Mesothelial cell of epicardium (in vitro differentiated cells): ENCODE measurements at places on chromosomes 7 and 10.

GRCh38 chr7:26070290-26070689 lies 81.7 kb upstream of the NFE2L3 start:
- no peak for DNase-seq

DNA sequence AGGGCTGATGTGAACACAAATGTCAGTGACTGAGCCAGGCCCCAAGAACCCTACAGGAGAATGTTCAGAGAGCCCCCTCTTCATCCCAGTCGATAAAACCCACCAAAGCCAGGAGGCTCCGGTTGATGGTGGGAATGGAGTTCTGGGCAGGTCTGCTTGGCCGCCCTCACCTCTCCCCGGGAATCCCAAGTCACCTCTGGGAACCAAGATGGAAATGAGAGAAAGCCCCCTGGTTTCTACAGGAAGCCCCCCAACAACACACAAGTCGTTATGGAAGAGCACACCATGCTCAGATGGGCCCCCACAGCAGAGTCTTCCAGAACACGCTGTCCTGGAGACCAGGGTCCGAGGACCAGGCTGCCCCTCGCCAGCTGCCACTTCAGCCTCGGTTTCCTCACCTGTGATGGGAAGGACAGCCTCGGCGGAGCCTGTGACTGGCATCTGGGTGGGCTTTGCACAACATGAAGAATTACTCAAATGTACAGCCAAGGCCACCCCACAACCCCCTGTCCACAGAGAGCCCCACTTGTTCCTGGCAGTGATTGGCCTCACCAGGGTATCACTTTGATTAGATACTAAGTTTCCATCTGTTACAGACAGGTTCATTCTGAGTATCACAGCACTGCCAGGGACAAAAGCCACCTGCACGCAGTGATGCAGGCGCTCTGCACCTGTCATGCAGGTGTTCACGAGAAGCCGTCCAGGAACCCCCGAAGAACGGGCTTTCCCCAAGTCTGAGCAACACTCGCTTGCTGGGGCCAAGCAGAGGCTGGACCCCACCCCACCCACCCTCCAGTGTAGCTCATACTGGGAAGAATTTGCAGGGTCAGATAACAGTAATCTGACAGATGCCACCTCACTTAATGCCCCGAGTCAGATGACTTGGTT lies 57.6 kb downstream of the MKI67 start:
- DNase-seq: no peak

- no peak for DNase-seq
These were observed 49.6 kb downstream of the POLL start for GRCh38 chr10:101538446-101538845.

- DNase-seq: no peak
These were observed 44.6 kb upstream of the CYCS start for GRCh38 chr7:25169683-25170082.

GRCh38 chr10:129048513-129048912 lies 418.5 kb upstream of the MGMT start:
- DNase-seq: no peak

DNA sequence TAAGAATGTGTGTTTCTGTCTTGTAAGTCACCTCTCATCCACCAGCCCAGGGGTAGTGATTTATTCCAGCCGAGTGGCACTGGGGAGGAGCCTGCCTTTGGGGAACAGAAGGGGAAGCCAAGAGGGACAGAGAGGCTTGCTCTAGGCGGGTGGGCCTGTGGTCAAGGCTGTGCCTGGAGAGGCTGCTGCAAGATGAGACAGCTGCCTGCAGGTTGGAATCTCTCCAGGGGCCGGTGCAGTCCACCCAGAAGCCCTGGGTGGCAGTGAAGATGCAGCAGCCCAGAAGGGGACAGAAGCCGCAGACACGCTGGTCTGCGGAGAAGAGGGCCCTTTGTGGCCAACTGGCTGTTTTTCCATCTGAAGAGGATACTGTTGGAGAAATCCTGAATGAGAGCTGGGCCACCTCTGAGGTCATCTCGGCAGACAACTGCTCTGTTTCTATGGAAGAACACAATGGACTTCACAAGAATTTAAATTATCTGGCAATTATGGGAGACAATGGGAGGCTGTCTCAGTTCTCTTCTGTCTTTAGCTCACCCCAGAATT lies 175.7 kb downstream of the GFRA1 start:
- no peak for DNase-seq

DNA sequence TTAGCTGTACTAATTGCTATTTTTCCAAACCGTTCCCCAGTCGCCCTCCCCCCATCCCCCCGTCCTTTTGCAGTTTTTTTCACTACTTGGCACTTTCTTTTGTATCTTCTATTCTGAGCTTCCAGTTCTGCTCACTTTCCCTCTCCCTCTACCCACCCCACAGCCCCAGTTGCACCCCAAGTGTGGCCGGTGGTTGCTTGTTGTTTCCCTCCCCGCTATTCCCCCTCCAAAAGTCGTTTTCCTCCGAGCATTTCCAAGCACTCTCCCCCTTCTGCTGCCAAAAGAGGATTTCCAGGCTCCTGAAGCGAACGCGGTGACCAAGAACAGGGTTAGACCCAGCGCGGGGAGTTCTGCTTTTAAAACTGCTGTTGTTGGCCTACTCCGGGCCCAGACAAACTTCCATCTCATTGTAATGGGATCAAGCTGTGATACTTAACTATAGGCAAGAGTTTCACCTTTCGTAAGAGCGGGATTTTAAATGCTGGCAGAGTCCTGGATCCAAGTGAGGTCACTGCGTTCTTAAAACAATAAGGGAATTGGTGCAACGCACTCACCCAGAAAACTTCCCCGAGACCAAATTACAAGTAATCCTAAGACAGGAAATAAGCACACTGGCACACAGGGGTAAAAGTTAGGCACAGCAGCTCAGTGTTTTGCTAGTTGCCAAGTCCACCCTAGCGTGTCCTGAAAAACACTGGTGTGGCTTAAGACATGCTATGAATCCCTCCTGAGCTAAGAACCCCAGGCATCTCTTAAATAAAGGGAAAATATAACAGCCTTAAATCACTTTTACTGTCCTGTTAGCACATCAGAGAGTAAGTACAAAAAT lies 1.5 kb upstream of the RGS10 start:
- DNase-seq: no peak

GRCh38 chr7:29405891-29406290 lies 157.7 kb upstream of the PRR15 start:
- no peak for DNase-seq

DNA sequence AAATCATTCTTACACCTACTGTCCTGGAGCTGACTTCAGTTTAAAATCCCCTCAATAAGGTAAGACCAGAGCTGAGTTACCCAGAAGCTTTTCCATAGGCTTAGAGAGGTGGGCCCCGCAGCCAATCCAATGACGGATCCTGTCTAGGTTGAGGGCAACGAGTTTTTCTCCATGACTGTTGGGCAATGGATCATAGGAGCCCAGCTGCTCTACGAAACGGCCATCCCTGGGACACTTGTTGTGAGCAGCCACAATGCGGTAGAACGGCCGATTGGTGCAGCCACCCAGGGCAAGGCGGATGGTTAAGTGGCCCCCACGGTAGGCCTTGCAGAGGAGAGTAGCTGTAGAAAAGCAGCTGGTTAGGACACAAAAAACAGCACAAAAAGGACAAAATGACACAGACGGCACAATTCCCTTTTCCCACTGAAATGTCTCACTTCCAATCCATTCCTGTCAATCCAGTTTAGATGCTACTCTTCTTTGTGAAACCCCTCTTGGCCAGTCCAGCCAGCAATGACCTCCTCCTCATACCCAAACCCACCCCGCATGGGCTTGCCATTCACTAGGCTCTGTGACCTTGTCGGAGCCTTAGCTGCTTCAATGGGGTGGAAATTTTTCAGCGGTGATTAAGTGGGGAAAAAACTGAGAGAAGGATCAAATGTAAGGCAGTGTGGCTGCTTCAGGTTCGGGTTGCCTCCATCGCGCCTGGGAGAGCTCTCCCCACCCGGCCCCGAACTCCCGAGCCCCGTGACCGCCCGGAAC lies 580 bp downstream of the MRPS16 start:
- no peak for DNase-seq

- DNase-seq: no peak
These were observed 181.2 kb downstream of the BBS9 start for GRCh38 chr7:33310546-33310945.

- no peak for DNase-seq
These were observed 105.6 kb upstream of the MYO3A start for GRCh38 chr10:25828475-25828874.

DNA sequence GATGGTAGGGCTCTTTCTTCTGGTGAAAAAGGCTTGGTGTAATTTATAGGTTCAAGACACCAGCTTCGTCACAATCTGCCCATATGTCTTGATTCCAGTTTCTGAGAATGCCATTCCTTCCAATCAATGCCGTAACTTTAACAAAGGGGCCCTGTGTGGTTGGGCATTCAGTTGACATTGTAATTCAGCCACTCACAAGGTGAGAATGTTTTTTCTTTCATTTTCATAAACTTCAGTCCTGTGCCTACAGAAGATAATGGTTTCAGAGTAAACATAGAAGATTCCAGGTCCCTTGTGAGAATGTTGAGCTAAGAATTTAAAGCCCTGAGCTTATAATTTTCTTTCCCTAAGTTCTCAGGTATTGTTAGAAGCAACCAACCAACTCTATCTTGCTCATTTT lies 67.3 kb upstream of the AASS start:
- DNase-seq: no peak

DNA sequence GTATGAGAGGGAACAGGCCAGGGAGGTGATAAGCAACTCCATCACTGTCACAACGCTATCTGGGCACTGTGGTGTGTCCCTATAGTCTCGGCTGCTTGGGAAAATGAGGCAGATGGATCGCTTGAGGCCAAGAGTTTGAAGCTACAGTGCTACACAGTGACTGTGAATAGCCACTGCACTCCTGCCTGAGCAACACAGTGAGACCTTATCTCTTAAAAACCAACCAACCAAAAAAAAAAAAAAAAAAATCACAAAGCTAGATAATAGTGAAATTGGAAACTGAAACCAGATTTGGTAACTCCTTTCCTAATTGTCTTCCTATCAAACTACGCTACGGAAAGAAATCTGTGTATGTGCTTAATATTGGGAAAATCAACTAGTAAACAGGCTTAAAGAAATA lies 14.1 kb downstream of the MICU1 start:
- DNase-seq: no peak

GRCh38 chr7:75867390-75867717 lies 11.5 kb upstream of the RHBDD2 start:
- DNase-seq: no peak

- no peak for DNase-seq
These were observed 305.3 kb downstream of the PRPF18 start for GRCh38 chr10:13892001-13892491.

DNA sequence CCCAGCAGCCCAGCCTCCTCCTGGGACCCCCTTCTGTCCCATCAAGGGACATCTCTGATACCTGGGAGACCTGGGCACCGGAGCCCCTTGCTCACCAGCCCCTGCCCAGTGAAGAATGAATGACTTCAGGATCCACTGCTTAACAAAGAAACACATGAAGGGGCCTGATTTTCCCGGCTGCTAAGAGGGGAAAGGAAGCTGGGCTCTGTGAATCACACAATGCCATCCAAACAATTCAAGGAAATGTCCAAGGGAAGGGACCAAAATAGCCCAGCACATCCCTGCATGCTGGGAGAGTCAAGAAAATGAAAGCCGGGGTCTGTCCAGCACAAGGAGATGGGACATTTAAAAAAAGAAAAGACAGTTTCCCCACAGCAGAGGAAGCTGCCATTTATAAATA lies 128.7 kb upstream of the JCAD start:
- DNase-seq: no peak

- DNase-seq: no peak
These were observed 65.1 kb upstream of the VSTM2A start for GRCh38 chr7:54477083-54477482.

DNA sequence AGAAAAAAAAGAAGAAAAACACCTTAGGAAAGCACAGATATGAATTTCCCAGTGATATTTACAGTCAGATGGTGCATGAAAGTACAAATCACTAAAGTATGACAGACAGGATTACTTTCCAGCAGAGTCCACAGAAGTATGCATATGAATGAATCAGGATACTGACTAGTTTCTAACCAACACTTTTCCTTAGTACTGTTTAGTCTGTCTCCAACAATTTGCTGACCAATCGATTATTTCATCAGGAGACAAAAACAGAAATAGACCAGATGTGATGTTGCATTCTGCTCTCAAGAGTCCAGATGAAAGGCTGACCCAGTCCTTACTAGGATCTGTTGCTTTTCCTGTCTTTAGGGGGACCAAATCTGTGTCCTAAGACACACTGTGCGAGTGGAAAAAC lies 14.6 kb downstream of the SLC35B4 start:
- DNase-seq: no peak

GRCh38 chr10:56537984-56538383 lies 176.9 kb upstream of the ZWINT start:
- no peak for DNase-seq

DNA sequence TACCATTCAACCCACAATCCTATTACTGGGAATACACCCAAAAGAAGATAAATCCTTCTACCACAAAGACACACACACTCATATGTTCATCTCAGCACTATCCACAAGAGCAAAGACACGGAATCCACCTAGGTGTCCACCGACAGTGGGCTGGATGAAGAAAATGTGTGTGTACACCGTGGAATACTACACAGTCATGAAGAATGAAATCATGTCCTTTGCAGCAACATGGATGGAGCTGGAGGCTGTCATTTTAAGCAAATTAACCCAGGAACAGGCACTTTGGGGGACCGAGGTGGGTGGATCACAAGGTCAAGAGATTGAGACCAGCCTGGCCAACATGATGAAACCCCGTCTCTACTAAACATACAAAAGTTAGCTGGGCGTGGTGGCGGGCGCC lies 8.3 kb upstream of the FOXL3 start:
- DNase-seq: no peak

GRCh38 chr7:140229101-140229525 lies 52.3 kb upstream of the KDM7A start:
- DNase-seq: no peak

GRCh38 chr10:103231047-103231551 lies 14.6 kb upstream of the RPEL1 start:
- no peak for DNase-seq

DNA sequence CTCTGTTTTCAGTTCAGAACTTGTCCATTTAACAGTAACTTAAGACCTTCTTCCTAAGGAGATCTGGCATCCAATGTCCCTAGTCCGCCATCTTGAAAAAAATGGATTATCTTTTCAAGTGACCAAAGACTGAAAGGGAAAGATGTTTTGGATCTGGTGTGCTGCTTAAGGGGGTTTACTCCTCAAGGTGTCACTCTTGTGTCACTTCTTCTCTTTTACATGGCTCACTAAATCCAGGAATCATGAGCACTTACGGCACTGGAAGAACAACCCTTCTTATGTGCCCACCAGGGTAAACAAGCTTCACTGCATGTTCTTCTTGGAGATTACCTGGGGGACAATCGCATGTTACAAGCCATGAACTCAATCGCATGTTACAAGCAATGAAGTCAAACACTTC lies 43.7 kb downstream of the ANXA8 start:
- no peak for DNase-seq

GRCh38 chr7:1664711-1665548 lies 5.1 kb upstream of the ELFN1 start:
- peak; percentile 92 for DNase-seq

- no peak for DNase-seq
These were observed 107.5 kb downstream of the ELMO1 start for GRCh38 chr7:37341033-37341630.

DNA sequence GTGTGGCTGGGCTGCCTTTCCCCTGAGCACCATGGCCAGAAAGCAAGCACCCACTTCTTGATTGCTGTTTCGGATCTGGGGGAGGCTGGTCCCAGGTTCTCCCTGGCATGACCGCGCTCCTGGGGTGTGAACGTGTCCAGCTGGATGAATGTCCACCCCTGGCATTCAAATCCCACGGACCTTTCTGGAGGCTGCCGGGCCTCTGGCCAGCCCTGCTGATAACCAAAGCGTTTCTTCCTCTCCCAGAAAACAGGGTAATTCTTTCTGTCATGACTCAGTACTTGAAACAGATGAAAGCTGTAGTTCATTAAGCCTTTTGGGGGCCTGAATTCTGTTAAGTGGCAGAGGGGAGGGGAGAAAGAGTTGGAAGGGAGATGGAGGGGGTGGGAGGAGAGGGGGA lies 73.1 kb upstream of the SAMD8 start:
- no peak for DNase-seq
